Bronchial epithelial cell (primary cell): ENCODE measurements at places on chromosomes 6 and 20.

GRCh38 chr20:42192321-42192720 is 574.1 kb upstream of the CHD6 start:
- DNase-seq = no peak

- no peak for DNase-seq
These were observed 646 bp upstream of the CPNE5 start for GRCh38 chr6:36839749-36840431.

GRCh38 chr6:141464490-141464889 is 668.2 kb upstream of the GJE1 start:
- DNase-seq = peak; percentile 39

- no peak for DNase-seq
These were observed 4.2 kb downstream of the ZNF337 start for GRCh38 chr20:25692499-25692898.

GRCh38 chr6:164897523-164898235 is 411.7 kb downstream of the C6orf118 start:
- no peak for DNase-seq

- no peak for DNase-seq
These were observed 197.6 kb upstream of the CITED2 start for GRCh38 chr6:139572001-139572400.

DNA sequence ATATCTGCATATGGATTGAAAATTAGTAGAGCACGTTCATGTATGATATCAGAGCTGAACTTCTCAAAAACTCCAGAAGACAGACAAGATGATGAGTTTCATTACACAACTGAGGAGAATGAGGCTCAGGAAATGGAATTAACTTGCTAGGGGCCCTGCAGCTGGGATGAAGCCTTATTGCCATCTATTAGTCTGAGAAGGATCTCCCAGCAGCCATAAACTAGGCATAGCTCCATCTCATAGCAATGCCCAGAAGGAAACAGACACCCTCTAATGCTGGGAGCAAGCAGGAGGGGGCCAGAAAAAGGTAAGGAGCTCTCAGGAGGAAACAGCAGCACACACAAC is 18.0 kb downstream of the TFEB start:
- no peak for DNase-seq

- no peak for DNase-seq
These were observed 134.0 kb downstream of the DTNBP1 start for GRCh38 chr6:15528870-15529269.

DNA sequence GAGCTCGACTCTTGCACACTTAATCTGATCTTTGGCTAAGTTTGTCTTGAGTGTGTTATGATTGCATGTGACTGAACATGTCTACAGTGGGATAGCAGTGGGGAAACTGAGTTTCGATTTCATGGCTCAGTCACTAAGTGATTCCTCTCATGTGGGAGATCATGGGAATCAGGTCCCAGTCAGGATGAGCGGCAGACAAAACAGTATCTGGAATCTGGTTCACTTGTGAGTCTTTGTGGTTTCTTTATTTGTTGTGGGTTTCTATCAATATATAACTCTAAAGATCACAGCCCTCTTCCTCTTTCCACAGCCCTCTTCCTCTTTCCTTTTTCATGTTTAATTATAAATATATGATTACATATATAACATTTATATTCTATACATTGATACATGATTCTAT is 4.0 kb downstream of the RPP21 start:
- no peak for DNase-seq

GRCh38 chr6:43669922-43670622 is 17.5 kb downstream of the MRPS18A start:
- DNase-seq = peak; percentile 73

GRCh38 chr20:57611586-57612311 is 8.5 kb downstream of the ZBP1 start:
- no peak for DNase-seq

GRCh38 chr6:98136333-98136732 is 698.0 kb upstream of the POU3F2 start:
- no peak for DNase-seq

- DNase-seq = no peak
These were observed 157.6 kb upstream of the KCNQ5 start for GRCh38 chr6:72464246-72464645.

DNA sequence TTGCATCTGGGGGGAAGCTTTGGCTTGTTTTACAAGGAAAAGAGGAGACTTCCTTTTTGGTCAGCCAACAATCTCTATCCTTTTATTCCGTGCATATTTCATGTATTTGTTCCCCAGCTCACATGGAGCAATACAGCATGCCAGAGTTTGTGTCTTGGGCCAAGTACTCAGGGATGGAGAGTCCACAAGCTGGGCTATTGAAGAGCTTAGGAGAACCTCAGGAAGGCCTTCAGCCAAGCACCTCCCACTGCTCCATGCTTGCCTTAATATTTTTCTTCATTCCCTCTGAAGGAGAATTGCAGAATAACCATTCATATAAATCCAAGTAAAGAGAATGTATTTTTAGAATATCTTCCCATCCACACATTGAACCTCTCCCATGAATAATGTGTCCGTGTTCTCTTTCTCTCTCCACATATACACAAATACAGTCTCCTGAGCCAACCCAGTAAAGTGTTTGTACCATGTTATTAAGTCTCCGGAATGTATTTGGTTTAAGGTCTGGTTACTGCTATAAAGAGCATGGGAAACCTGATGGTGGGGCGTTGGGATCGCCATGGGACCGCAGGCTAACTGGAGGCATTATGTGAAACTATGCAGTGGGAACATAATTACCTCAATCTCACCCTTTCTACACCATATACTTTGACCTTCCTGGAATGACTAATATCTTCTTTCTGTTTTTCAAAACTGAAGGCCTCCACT is 3.0 kb downstream of the LAMA4 start:
- no peak for DNase-seq

- DNase-seq = no peak
These were observed 62.7 kb upstream of the TRAF3IP2 start for GRCh38 chr6:111668410-111668809.

DNA sequence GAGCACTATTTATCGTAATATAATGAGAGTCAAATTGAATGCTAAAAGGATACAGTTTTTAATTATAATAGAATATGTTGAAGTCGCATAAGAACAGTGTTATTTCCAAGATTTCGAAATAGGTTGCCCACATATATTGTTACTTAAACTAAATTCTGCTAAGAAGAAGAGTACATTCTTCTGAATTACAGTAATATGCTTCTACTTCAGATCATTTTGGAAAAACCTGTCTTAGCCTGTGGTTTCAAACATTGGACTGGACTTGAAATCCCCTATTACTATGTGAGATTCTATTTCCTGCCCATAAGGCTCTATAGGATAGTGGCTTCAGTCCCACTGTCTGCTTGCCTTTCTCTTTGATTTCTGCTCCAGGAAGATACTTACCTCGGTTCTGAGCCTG is 137.2 kb downstream of the B3GAT2 start:
- peak; percentile 3 for DNase-seq

DNA sequence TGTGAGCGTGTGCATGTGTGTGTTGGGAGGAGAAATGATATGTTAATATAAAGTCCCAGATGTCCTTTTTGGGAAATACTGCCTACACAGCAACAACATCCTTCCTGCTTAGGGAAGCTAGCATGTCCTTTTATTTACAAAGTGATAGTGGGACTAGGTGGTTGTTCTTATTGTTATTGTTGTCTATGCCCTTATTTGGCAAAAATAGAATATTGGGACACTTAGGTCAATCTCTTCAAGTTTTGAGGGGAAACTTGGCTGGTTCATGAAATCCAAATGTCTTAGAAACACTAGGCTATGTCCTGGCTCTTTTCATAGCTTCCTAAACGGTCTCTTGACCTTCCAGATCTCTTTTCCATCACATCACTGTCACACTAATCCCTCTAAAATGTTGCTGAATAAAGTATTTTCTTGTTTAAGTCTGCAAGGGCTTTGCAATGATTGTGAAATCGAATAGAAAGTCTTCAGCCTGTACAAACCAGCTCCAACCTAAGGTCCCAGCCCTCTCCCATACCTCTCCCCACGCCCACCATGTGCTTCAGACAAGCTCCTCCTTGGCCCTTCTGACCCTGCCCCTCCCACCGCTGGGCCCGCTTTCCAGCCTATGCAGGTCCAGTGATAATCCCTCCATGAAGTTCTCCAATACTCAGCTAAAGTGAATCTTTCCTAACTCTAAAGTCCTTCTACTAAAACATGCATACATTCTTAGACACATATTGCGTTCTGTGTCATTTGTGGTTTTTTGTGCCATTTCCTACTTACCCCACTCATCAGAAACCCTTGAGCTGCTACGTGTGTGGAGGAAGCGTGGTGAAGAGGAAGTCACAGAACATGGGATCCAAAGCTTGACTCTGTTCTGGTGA is 205.1 kb downstream of the LY86 start:
- peak; percentile 39 for DNase-seq

GRCh38 chr6:23175391-23175790 is 606.0 kb downstream of the HDGFL1 start:
- DNase-seq = peak; percentile 60

DNA sequence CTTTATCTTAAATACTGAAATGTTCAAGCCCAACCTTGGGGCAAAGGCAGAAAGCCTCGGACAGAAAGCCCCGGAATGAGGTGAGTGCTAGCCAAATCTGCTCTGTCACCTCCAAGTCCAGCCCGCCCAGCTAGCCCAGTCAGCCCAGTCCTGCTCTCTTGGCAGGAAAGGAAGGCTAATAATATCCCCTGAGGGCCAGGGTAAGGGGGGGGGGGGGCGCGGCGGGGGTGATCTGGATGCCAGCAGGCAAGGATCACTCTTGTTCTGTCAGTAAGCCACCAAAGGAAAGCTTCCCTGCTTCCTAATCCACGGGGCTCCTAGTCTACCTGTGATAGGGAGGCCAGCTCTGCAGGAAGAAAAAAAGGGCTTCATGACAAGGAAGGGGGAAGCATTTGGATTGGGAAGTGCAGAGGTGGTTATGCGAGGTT is 1.1 kb downstream of the NDRG3 start:
- peak; percentile 41 for DNase-seq

DNA sequence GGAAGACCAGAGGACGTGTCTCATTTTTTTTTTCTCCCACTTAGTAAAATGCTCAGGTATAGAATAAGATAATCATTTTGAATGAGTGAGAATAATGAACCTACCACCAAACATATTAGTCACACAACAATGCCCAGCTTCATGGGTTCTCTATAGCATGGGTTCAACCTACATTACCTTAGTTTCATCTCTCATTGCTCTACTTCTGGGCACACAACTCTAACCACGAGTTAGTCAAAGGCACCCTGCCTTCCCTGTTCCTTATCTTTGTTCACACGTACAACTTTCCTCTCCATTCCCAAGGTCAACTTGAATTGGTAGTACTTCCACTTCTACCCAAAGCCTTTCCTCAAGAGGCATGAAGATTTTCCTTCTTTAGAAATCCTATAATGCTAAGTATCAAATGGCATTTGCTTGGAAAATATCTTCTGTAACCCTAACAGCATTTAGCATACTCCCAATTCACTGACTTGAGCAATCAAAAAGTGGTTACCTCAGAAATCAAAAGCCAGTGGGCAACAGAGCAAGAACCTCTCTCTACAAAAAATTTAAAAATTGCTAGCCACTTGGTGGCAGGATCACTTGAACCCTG is 20.9 kb downstream of the DEK start:
- DNase-seq = no peak
